ENCODE measurements at places on chromosomes 16 and 17. TPM values are rescaled to one million over a fixed set of nuclear protein-coding genes. Genes with fewer than 3 reads are reported as not detected.

DNA sequence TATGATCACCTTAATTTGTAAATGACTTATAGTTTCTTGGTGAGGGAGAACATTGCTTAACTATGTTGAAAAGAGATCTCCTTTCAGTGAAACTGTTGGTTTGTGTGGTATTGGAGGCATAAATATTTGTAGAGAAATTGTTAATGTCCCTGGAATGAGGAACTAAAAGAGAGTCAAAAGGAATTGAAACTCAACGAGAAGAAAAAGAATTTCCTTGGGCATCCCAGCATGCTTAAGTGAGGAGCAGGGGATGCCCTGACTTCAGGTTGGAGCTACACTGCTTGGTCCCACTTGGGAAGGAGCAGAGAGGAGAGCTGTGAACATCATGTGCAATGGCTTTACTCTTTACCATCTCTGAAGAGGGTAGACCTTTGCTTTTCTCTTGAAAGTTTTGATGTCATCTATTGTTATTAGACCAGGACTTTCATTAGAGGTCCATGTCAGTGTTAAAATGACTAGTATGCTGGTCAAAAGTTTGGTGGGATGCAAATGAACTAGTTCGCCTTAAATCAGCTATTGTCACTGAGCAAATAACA, 21.7 kb downstream of the KRT23 start:
- H3K4me1 ChIP-seq, result peaks cover 3% of the 10 kb centered on the region
- H3K4me3 ChIP-seq, result no peak overlapping the region
- no peak overlapping the region for H3K27ac ChIP-seq
- peaks cover 2% of the 10 kb centered on the region for H3K27me3 ChIP-seq
- DNase-seq, result no peak
- no peaks in the 10 kb centered on the region for H3K36me3 ChIP-seq

- no peak overlapping the region for H3K27ac ChIP-seq
- H3K4me1 ChIP-seq, result no peaks in the 10 kb centered on the region
- no peak for DNase-seq
- no peaks in the 10 kb centered on the region for H3K36me3 ChIP-seq
- H3K4me3 ChIP-seq, result no peak overlapping the region
- H3K27me3 ChIP-seq, result peaks cover 98% of the 10 kb centered on the region
Observed at GRCh38 chr17:45787656-45788055, 3.5 kb downstream of the CRHR1 start.

The MYH8 gene
- total RNA-seq, result 1.2 TPM

The ZFPM1 gene
- total RNA-seq, result 1.6 TPM

The CDK3 gene
- total RNA-seq, result 3.2 TPM

DNA sequence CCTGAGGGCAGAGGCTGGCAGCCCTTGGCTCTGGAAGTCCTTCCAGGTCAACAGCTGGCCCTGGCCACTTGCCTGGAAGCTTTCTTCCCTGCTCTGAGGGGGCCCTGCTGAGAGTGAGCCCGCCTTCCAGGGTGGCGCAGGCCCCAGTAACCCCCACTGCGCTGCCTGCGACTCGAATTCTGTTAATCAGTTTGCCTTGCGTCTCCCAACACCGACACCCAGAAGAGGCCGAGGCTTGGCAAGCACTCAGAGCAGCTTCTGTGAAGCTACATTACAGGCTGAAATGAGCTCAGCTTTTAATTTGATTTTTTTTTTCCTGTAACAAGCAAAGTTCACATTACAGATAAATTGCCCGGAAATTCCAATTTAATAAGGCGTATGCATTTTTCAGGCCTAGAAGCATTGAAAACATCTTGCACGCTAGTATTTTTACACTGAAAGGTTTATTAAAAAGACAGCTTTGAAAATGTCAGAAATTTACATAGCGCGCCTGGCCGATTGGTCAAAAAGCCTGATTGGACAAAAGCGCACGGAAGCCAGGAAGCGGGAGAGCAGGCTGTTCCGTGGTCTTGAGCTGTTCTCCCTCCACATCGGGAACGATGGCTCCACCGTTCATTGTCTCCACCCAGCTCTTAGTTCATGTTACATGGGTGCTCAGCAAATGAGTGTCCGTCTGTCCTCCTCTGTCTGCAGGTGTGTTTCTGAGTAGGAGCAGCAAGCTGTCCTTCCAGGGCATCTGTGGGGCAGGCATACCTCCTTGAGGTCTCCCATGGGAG, 65.5 kb upstream of the HSBP1 start:
- DNase-seq, result no peak
- H3K27ac ChIP-seq, result no peak overlapping the region
- H3K4me1 ChIP-seq, result no peaks in the 10 kb centered on the region
- H3K4me3 ChIP-seq, result no peak overlapping the region

The NOD2 gene
- 0.66 TPM for total RNA-seq

The NOS2 gene
- total RNA-seq, result 0.33 TPM

All from thymus (tissue), 14 donors.